Activated B cell treated with CpG ODN at 0.5 μM for 24 hours (primary cell): ENCODE measurements at places on chromosomes 3 and 15. TPM values are rescaled to one million over a fixed set of nuclear protein-coding genes. Genes with fewer than 3 reads are reported as not detected.

- DNase-seq = no peak
Measured at GRCh38 chr3:131361464-131362421, 19.8 kb upstream of the NUDT16 start.

GRCh38 chr15:67593562-67593961, 51.1 kb downstream of the MAP2K5 start:
- no peak for DNase-seq

GRCh38 chr15:94840794-94841783, 609.7 kb downstream of the MCTP2 start:
- no peak for DNase-seq

The CDHR4 gene
- not detected in 2 replicates for total RNA-seq

GRCh38 chr3:105891101-105891500, 22.3 kb upstream of the CBLB start:
- DNase-seq = no peak

The PLCH1 gene
- 0.12 and 0.27 TPM in 2 replicates for total RNA-seq

- no peak for DNase-seq
Measured at GRCh38 chr3:50124052-50124799, 30.9 kb upstream of the SEMA3F start.

The XCR1 gene
- total RNA-seq = not detected in 2 replicates

The GOLGA8S gene
- 0.09 and 0.10 TPM in 2 replicates for total RNA-seq

The GOLIM4 gene
- total RNA-seq = 8.0 and 8.5 TPM in 2 replicates

DNA sequence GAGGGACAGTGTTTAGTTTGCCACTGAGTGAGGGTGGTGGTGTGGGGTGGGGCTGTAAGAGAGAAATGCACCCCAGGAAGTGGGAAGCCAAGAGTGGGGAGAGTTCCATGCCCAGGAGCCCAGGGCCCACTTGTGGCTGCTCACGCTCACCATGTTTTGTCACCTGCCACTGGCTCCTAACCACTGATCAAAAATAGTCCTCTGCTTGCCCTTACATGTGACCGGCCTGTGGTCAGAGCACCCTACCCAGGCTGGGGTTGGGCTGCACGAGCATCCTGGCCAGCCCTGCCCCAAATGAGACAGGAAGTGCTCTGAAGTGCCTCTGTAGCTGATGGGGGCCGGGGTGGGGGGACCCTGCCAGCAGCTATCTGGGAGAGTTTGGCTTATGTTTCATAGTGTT, 216.3 kb downstream of the RPLP1 start:
- DNase-seq = no peak

DNA sequence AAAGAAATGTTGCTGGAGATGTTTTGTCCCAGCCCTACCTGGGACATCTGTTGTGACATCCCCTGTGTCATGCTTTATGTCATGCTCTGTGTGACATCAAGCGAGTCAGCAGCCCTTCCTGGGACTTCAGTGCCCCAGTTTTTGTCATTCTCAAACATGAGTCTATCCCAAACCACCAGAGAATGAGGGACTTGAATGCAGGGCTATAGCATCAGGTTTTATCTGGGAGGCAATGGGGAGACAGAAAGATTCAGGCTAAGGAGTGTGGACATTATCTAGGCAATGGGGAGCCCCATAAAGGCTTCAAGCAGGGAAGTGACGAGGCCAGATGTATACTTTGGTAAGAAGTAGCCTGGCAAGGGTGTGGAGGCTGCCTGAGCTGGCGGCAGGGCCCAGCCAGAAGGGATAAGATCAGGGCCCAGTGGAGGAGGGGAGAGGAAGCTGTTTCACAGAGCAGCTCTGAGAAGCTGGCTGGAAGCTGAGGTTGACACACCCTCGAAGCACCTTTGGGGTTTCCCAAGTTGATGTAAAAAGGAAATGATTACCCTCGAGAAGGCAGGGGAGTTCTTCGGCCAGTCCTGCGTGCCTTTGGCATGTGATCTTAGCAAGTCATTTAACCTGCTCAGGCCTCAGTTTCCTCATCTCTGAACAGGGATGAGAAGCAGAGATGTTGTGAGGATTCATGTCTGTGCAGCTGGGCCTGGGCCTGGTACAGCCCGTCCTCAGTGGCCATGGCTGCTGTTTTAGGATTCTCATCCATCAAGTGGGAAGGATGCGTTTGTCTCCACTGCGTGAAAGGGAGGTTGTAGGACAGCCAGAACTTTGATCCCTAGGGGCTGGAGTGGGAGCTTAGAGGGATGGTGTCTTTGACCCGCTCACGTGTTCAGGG, 34.3 kb downstream of the IRAK2 start:
- peak; percentile 47 for DNase-seq

The KLF15 gene
- 0.31 and 0.39 TPM in 2 replicates for total RNA-seq

- DNase-seq = no peak
Measured at GRCh38 chr15:91965501-91966193, 112.1 kb downstream of the SLCO3A1 start.

The CPNE9 gene
- 0.20 TPM in 1 of 2 replicates, not detected in the other for total RNA-seq

The C3orf49 gene
- not detected in 2 replicates for total RNA-seq

The CCDC12 gene
- total RNA-seq = 93.8 and 98.4 TPM in 2 replicates

- DNase-seq = no peak
Measured at GRCh38 chr15:47903368-47903767, 186.1 kb downstream of the SEMA6D start.

DNA sequence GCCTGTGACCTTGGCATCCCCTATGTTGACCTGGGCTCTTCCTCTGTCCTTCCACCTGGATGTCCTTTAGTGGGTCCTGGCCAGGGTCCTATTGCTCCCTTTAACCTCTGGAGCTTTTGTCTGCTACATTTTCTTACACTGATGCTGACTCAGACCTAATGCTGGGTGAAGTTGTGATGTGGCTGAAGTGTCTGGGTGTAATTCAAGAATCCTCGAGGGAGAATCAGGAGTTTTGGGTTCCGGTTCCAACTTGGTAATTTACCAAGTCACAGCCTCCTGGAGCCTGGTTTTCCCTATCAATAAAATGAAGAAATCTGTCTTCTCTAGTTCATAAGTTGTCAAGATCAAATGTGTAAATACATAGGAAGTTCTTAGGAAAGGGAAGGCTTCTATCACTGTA, 25.6 kb downstream of the CEP19 start:
- DNase-seq = no peak

The CAMK2N2 gene
- not detected in 2 replicates for total RNA-seq

DNA sequence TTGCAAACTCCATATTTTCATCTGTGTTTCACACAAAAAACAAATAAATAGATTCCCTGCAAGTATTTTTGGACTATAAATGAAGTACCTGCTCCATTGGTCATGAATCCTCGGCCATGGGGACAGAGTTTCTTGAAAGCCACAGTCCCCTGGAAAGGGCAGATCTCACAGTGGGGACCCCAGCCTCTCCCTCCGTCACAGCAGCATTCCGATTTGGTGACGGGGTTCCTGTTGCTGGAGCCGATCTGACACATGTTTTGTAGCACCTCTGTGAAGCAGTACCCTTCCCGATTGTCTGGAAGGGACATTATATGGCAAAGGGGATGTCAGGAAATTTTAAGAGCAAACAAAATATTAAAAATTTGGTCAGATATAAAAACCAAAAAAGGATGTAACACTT, 96.2 kb downstream of the DUT start:
- no peak for DNase-seq

DNA sequence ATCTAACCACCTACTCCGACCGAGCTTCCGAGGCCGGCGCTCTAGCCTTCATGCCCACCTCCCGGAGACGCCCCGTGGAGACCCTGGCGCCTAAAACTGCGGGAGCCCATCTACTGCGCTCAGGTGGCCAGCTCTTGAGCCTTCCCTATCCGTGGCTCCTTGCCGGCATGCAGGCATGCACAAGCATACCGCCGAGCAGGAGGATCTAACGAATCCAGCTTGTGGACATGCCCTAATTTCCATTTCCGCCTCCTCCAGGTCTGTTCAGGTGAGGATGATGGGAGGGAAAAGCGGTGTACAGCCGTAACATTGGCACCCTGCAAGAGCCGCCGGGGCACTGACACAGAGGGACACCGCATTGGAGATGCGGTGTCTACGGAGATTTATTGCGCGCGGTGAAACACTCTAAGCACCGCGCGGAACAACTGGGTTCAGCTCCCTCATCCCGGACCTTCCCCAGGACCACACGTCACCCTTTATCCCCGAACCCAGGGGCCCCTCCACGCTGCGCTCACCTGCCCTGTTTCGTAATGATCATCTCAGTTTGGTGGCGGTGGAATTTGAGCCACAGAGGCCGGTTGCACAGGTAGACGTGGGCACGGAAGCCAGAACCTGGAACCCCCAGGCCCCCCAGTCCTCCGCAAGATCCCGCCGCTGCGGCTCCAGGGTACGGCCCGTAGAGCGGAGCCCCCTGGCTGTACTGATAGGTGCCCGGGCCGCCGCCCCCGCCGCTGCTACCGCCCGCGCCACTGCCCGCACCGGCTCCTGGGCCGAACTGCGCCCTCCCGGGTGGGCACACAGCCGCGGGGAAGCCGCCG, 1.0 kb downstream of the EOMES start:
- no peak for DNase-seq

The GABRR3 gene
- total RNA-seq = not detected in 2 replicates

DNA sequence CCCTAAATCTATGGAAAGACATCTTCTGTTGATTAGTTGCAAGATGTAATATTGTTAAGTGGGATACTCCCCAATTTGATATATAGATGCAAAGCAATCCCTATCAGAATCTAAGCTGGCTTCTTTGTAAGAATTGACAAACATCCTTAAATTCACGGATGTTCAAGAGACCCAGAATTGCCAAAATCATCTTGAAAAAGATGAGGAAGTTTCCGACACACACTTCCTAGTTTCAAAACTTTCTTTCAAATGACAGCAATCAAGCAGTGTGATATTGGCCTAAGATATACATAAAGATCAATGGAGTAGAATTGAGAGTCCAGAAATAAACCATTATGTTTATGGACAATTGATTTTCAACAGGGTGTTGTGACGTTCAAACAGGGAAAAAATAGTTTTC, 383.6 kb downstream of the LPP start:
- DNase-seq = no peak

The LEKR1 gene
- total RNA-seq = 2.8 and 2.9 TPM in 2 replicates

DNA sequence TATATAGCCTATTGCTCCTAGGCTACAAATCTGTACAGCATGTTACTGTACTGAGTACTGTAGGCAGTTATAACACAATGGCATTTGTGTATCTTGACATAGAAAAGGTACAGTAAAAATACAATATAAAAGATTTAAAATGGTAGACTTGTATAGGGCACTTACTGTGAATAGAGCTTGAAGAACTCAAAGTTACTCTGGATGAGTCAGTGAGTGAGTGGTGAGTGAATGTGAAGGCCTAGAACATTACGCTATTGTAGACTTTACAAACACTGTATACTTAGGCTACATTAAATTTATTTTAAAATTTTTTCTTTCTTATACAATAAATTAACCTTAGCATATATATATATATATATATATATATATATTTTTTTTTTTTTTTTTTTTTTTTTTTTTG, 140.0 kb upstream of the UBE2E1 start:
- no peak for DNase-seq

- no peak for DNase-seq
Measured at GRCh38 chr3:11629716-11630115, 14.0 kb downstream of the VGLL4 start.

DNA sequence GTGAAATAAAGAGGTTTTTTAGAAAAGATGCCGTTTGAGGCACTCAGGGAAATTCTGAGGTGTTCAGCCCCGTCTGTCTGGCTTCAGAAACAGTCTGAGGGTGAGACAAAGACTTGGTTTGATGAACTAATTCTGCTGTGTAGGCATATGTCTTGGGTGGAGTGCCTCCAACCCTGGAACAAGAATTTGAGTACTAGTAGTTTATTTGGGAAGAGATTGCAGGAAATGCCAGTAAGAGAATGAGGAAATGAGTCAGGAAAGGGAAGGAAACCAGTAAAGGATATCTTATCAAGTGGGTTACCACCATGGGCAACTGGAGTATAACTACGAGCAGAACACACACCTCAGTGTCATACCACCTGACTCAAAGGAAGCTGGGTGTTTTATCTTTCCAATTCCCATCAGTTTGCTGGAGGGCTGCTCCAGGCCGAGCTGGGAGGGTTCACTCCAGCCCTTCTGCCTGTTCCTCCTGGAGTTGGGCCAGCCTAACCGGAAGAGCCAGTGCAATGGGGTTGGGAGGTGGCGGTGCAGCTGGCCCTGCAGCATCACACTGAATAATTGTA, 75.3 kb downstream of the TGFBR2 start:
- DNase-seq = no peak

The FES gene
- total RNA-seq = 19.7 and 27.4 TPM in 2 replicates

- DNase-seq = no peak
Measured at GRCh38 chr3:149596134-149596770, 61.6 kb downstream of the WWTR1 start.

The DPH6 gene
- total RNA-seq = 18.8 and 20.8 TPM in 2 replicates

The CHCHD4 gene
- total RNA-seq = 9.2 and 9.8 TPM in 2 replicates

The MAGI1 gene
- total RNA-seq = not detected in 2 replicates

The ITGA11 gene
- not detected in 2 replicates for total RNA-seq

DNA sequence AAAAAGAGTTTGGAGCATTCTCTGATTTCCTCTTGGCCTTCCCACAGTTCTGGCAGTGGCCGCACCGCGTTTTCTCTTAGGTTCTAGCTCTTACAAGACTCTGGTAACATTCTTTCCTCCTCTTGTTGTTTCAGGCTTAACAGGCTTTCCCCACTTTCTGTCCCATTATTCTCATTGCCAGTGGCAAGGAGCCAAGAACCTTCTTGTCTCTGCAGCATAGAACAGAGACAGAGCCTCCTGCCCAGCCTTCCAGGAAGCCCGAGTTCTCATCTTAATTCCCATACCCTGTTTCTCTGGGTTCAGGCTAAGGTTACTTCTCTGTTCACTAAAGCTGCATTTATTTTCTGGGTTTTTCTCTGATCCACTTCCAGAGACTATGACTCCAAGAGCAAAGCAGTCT, 61.1 kb downstream of the DUT start:
- DNase-seq = no peak

The ALDH1A3 gene
- not detected in 2 replicates for total RNA-seq

DNA sequence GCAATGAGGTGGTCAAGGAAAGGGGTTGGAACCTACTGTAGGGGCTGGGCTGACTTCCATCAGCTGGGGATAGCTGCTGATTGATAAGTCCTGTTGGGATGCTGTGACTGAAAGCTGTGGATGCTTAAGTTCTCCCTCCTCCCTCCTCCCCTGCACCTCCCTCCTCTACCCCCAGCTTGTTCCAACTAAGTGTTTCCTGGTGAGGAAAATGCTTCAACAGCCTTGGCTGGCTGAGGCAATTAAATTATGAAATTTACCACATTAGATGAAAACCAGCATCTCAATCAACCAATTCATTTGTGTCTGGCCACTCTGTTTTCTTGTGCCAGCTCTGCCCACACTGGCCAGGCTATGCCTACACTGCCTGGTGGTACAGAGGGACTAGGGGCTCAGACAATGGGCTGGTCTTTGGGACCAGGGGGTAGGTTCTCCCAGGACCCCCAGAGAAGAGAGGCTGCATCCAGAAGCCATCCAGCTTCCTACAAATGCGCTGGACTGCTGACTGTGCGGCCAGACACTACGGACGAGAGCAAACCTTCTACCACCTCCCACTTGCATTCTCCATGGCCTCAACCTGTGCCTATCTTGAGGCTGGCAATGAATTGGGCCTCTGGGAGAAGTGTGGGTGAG, 2.5 kb downstream of the KLHL25 start:
- no peak for DNase-seq

GRCh38 chr3:192566706-192567290, 160.5 kb downstream of the FGF12 start:
- no peak for DNase-seq

- no peak for DNase-seq
Measured at GRCh38 chr3:153925841-153926514, 195.2 kb upstream of the ARHGEF26 start.
